ENCODE measurements at places on chromosomes 6 and 20.
A peak's percentile ranks its signal among the peaks of the same experiment; 100 is the strongest.

GRCh38 chr20:47879771-47880170 lies 94.5 kb upstream of the SULF2 start:
- DNase-seq: no peak

DNA sequence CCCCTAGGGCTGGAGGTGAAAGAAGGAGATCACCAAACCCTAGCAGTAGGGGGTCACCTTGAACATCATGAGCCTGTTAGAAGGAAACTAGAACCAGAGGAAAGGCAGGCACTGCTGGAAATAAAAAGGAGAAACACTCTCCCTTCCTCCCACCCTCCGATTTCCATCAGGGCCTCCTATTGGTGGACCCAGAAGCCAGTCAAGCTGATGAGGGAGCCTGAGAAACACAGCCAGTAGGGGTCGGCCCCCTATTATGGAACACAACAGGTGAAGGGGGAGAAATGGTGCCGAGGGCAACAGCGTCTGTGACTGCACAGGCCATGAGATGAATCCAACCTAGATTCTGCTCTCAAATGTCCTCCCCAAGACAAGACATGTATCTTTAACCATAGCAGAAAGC lies 156.1 kb upstream of the LRFN2 start:
- no peak for DNase-seq

DNA sequence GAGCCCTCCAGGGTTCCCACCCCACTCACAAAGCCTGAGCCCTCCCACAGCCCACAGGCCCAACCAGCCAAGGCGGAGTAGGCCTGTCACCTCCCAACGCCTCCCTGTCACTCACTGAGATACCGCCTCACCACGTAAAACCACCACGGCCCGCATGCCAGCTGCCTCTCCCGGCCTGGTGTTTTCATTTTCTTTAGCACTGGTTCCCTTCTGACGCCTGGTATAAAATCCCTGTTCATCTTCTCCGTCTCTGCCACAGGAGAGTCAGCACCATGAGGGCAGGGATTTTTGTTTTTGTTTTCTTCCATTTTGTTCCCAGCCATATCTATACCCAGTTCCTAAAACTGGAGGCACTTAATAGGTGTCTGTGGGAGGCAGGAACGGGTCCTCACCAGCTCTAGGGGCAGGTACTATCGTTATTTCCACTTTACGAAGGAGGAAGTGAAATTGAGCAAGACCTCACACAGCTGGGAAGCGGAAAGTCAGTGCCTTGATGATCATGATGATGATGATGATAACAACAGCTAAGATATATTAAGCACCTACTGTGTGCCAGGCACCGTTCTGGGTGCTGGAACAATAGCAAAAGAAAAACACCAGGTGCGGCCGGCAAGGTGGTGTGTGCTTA lies 58.6 kb downstream of the SNAI1 start:
- no peak for DNase-seq

DNA sequence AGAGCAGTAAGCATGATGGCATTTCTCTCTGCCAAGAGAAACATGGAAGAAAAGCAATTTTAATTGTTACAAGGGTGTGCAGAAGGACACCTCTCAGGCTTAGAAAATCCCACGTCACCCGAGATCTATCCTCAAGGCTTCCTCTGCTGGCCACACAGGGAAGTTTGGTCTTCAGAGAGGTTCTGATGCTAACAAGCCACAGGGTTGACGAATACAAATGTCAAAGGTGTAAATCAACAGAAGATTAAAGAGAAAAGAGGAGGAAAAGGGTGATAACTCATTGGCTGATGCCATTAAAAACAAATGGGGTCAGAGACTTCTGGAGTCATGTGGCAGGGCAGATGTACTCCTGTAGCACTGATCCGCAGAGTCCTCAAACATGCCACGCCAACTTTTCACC lies 33.6 kb upstream of the SPDEF start:
- no peak for DNase-seq

DNA sequence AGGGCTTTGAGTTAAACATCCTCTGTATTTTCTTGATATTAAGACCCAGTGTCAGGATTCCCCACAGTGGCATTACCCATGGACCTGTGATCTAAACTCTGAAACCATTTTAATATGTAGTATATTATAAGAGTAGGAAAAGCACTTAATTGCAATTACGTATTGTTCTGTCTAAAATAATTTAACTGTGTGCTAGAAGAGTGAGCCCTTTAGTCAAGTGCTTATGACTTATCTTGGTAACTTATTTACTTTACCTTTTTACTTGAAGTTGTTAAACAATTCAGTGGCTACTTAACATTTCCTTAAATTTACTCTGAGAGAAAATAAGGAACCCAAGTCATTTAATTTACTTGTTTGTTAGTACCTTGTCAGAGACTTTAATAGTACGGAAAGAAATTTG lies 173.6 kb downstream of the CDKAL1 start:
- no peak for DNase-seq

- DNase-seq: no peak
Observed at GRCh38 chr20:14573676-14574075, 236.3 kb upstream of the FLRT3 start.

GRCh38 chr6:44072959-44073611 lies 54.2 kb downstream of the MRPL14 start:
- DNase-seq: no peak

DNA sequence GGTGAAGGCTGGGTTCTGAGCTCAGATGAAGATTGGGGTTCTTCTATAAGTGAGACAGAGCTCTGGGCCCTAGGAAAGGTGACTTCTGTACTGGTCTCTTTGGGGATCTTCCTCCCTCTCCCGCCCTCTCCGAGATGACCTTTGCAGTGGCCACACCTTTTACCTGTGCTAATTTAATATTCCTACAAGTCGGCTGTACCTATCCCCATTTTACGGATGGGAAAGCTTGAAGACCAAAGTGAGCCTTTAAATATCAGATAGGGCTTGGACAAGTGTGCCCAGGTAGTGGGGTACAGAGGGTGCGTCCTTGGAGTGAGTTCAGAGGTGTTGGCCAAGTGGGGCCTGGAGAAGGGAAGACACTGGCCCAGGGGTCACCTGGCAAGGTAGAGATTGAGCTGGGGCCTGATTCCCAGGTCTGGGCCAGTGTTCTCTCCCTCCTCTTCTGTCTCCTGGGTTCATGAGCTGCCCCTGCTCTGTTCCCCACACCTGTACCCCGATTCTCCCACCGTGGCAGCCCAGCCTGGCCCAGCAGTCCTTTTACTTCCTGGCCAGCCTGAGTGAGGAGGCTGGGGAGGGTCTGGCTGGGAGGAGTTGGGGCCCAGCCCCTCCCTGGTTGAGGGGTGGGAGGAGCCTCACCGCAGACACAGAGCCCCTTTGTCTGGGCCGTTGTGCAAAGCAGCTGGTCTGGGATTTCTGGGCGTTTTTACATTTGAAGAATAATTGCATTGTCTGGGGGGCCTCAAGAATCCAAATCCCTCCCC lies 152.1 kb upstream of the RNF24 start:
- peak; percentile 80 for DNase-seq

DNA sequence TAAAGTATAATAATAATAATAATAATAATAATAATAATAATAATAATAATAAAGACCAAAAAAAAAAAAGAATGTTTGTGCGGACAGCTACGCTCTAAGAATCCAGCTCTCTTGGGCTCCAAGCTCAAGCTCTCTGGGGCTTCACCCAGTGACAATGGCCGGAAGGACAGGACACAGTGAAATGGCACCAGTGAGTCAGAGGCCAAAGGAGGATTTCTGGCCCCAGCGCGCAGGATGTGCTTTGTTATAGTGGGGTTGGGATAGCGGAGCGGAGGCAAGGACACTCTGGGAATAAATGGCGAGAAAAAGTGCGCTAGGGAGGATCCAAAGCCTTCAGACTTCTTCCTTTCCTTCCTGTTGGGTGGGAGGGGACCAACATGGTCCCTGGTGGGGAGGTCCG lies 38.2 kb downstream of the HLA-A start:
- no peak for DNase-seq

DNA sequence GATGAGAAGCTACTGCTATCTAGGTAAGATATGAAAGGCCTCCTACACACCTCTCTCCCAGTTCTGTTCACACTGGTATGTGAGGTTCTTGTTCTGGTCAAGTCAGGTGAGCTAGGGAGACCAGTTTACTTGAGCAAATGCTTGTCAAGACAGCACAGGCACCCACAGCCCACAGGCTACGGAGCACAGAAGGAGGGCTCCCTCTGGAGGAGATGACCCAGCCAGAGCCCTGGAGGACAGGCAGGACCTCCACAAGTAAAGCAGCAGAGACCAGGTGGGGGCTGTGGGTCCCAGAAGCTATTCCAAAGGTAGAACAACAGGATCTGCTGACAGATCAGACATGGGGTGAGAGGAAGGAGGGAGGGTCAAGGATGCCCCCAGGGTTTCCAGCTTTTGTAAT lies 13.2 kb downstream of the MMP24OS start:
- no peak for DNase-seq

- DNase-seq: no peak
Observed at GRCh38 chr6:150430815-150431214, 62.0 kb downstream of the IYD start.

DNA sequence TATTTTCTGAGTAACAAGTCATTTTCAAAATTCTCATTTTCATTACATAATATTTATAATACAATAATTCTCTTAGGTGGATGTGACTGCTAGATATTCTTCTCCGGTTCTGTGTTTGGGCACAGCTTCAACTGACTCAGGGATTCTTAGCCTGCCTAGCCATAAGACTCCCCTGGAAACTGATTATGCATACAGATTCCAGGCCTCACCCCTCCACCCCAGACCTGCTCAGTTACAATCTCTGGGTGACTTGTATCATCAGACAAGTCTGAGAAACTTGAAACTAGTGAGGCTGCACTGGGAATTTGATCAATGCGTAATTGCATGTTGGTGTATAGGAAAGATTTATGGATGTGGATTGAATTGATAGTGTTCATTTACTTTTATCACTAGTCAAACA lies 25.4 kb downstream of the FLRT3 start:
- no peak for DNase-seq

GRCh38 chr6:106254636-106255035 lies 70.9 kb downstream of the ATG5 start:
- DNase-seq: no peak

- DNase-seq: no peak
Observed at GRCh38 chr20:33826270-33826897, 15.2 kb downstream of the CHMP4B start.

- no peak for DNase-seq
Observed at GRCh38 chr20:63587256-63587655, 13.2 kb upstream of the HELZ2 start.

DNA sequence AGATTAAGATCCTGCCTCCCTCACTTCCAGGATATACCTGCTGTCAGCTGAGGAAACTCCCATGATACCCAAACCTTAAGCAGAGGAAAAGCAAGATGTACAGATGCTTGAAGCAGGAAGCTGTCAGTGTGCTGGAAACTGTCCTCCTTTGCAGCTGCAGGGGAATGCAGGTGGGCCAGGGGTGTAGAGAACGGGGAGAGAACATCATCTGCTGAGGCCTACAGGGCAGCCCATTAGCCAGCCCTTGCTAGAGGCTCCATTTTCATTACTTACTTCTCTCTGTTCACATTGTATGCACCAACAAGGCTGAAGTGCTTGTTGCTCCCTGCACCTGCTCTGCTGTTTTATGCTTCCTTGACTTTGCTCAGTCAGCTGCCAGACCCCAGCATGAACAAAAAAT lies 119.1 kb downstream of the PRND start:
- DNase-seq: no peak

GRCh38 chr6:45423111-45423823 lies 45.5 kb upstream of the SUPT3H start:
- DNase-seq: no peak

GRCh38 chr6:103122766-103123601 lies 1729.5 kb downstream of the GRIK2 start:
- no peak for DNase-seq

GRCh38 chr20:61690993-61691838 lies 374.5 kb downstream of the TAF4 start:
- DNase-seq: no peak

DNA sequence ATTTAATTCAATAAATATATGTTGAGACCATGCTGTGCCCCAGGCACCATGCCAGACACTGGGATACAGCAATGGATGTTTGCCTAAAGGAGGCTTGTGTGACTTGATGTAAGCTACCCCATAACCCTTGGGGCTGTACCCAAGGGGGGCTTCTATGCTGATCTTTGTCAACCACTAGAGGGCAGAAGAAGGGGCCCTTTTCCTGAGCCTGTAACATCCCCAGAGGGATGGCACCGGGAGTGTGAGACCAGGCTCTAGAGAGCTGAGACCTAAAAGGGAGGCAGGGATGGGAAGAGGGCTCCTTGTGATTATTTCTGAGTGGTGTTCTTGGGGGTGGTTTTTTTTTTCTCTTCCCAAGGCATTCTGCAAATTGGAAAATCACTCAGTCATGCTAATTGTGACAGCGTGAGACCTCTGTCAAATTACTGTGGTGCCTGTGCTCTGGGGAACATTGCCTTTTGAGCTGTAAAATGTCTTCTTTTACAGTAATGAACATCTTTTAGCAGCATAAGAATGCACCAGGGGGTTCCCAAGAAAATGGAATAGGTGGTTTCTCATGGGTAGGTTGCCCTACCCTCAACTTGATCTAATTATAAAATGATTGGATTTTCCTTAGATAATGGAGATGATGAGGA lies 138.7 kb upstream of the SLC24A3 start:
- no peak for DNase-seq

- no peak for DNase-seq
Observed at GRCh38 chr6:54140811-54141210, 29.6 kb downstream of the MLIP start.

DNA sequence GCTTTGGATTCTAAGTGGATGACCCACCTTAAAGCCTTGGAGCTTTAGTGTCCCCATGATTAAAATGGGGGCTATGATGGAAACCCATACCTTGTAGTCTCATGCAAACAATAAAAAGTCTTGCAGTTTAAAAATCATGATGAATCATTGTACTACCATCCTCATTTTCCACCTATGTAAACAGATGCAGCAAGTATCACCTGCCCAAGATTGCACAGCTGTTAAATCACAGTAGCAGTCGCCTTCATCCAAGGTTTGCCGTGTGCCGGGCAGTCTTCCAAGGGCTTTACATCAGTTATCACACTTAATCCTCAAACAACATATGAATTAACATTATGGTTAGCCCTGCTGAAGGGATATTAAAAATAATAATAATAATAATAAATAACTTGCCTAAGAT lies 210.3 kb downstream of the FOXA2 start:
- no peak for DNase-seq

DNA sequence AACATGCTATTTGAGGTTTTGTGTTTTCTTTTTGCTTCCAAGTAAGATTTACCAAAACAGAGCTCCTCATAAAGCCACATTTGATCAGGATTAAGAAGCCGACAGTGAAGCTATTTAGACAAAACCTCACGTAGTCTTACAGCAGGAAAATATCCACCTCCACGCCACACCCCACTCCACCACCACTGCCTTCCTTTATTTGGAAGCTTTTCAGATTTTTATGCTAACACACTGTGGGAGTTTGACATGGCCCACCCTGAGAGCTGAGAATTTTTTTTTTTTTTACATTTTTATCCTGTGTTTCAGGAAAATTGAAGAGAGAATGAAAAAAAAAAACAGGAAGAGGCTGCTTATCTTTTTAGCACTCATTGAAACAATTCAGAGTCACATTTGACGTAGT lies 104.8 kb upstream of the MC3R start:
- no peak for DNase-seq

Data from hippocampal formation (tissue), 2 donors.